ENCODE measurements at places on chromosomes 11 and 22.

DNA sequence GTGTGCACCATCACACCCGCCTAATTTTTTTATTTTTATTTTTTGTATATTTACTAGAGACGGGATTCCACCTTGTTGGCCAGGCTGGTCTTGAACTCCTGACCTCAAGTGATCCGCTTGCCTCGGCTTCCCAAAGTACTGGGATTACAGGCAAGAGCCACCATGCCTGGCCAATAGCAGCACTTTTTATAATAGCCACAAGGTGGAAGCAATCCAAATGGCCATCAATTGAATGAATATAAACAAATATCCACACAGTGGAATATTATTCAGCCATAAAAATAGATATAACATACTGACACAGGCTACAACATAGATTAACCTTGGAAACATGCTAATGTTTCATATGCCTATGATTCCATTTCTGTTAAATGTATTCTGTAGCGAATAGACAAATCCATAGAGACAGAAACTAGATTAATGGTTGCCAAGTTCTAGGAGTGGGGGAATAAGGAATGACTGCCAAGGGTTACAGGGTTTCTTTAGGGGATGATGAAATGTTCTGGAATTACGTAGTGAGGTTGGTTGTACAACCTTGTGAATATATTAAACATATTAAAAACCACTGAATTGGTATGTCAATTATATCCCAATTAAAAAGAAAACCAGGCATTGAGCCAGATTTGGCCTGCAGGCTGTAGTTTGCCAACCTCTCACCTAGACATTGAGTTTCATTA is 4.8 kb downstream of the VPS51 start:
- no peak for DNase-seq

GRCh38 chr11:7034019-7034418 is 13.7 kb downstream of the NLRP14 start:
- no peak for DNase-seq

- DNase-seq: no peak
Observed at GRCh38 chr22:30718938-30719337, 24.3 kb downstream of the OSBP2 start.

GRCh38 chr11:2998073-2998850 is 6.1 kb upstream of the NAP1L4 start:
- no peak for DNase-seq

GRCh38 chr22:40791241-40791640 is 27.9 kb downstream of the SLC25A17 start:
- DNase-seq: no peak

DNA sequence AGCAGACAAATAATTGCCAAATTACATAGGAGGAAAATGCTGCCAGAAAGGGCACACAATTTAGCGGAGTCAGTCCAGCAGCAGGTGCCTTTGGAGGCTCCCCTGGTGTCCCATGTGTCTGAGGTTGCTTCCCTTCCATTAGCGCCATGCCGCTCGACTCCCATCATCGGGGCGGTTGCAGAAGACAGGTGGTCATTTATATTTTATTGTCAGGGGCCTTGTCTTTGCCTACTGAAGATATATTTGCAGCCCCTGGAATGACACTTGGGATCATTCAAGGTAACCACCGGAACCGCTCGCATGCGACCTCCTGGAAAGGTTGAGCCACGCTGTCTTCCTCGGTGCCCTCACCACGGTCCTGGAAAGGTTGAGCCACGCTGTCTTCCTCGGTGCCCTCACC is 298.3 kb downstream of the TBC1D22A start:
- no peak for DNase-seq

- DNase-seq: peak; percentile 43
Observed at GRCh38 chr11:106670069-106670468, 348.2 kb downstream of the GUCY1A2 start.

GRCh38 chr22:49502126-49502826 is 325.4 kb downstream of the BRD1 start:
- DNase-seq: peak; percentile 21

DNA sequence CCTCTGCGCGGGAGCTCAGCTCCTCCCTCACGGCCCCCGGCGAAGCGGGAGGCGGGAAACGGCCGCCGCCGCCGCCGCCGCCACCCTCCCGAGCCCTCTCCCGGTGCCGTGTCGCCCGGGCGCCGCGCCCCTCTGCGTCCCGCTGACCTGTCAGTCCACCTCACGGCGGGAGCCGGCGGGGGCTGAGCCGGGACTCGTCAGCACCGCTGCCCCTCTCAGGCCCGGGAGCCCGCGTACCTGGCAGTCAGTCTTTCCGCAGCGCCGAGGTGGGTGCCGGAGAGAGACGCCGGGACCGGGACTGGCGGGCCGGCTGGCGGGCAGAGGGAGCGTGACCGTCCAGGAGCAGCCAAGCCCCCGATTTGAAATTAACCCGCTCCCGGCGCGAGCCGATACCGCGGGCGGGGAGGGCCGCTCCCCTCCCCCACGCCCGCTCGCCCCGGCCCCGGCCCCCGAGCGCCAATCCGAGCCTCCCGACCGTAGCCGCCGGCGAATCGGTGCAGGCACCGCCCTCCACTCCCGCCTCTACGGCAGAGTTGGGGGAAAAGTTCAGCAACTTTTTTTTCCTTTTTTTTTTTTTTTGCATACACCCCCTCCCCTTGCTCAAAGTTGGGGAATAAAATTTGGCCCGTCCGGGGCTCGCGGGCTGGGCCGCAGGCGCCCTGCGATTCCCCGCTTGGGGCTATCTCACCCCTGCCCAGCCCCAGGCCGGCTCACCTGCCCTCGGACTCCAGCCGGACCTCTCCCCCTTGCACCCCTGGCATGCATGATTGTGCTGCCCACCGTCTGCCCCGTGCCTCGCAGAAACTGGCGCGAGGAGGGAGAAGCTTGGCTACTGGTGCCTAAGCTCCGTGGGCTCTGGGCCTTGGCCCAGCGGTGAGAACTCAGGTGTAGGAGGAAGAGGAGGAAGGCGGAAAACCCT is 774 bp upstream of the E2F8 start:
- DNase-seq: no peak

GRCh38 chr11:63888170-63889086 is 28.5 kb downstream of the RCOR2 start:
- DNase-seq: peak; percentile 70

- DNase-seq: no peak
Observed at GRCh38 chr11:110071197-110071596, 22.0 kb upstream of the ZC3H12C start.

GRCh38 chr11:125481531-125481930 is 14.5 kb downstream of the FEZ1 start:
- no peak for DNase-seq

DNA sequence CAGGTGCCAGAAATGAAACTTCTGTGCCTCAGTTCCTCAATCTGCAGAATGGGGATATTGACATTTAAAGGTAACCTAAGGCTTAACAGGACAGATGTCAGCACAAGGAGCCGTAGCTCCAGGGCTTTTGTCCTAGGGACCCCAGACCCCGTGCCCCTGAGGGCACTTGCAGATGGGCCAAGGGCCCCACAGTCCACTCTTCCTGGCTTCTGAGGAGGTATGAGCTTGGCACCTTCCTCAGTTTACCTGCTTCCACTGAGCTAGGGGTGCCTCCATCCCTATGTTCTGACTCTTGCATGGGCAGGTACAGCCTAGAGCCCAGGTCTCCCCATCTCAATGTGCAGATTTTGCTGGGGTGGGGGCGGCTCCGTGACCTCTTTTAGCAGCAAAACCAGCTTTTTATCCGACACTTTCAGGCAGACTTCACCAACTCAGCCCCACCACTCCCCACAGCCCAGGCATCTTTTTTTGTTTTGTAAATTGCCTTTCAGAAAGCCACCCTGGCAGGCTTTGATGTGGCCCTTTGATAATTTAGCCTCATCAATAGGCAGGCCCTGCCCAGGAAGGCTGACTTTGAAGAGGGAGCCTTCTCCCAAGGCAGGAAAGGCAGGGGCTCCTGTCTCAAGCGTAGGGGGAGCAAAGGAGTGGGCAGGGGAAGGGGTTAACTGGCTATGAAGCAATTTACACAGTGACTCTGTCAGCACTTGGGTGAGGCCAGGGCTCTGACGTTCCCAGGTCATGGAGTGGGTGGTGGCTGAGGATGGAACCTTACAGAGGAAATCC is 23.7 kb upstream of the FGF3 start:
- DNase-seq: no peak

DNA sequence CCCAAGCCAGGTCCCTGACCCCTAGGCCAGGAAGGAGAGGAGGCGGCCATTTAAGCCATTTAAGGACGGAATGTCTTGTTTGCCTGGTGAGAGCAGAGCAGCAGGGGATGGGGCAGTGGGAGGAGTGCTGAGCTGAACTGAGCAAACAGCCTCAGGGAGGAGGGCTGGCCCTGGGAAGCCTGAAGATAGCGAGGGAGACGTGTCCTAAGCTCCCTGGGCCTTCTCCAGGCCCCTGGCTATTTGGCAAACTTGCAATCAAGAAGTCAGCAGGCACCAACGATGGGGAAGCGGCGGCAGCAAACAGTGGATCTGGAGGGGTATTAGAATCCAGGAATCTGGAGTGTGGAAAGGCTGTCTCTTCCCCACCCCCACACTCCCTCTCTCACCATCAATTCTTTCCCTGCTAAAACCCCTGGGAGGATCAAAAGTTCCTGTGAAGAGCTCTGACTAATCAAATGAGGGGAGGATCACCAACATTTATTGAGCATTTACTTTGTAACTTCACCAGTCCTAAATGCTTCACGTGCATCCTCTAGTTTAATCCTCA is 8.8 kb downstream of the BCL9L start:
- DNase-seq: peak; percentile 82

- DNase-seq: no peak
Observed at GRCh38 chr22:29700900-29701154, 19.0 kb upstream of the CABP7 start.

GRCh38 chr11:111456086-111456858 is 55.9 kb downstream of the BTG4 start:
- DNase-seq: no peak

DNA sequence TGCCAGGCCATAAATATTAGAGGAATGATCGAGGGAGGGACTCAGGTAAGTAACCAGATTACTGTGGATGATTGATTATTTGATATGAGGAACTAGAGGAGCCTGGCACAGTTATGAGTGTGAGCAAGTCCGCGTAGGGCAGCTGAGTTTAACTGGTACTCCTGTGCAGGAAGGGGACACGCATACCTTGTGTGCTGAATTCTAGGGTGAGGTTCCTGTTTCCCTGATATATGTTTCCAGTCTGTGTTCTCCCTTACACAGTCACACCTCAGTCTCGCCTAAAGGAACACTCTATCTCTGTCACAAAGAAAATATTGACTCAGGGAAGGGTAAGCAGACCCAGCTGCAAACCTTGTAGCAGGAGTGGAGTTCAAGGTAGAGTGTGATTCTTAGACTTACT is 17.4 kb downstream of the SGSM3 start:
- DNase-seq: no peak

DNA sequence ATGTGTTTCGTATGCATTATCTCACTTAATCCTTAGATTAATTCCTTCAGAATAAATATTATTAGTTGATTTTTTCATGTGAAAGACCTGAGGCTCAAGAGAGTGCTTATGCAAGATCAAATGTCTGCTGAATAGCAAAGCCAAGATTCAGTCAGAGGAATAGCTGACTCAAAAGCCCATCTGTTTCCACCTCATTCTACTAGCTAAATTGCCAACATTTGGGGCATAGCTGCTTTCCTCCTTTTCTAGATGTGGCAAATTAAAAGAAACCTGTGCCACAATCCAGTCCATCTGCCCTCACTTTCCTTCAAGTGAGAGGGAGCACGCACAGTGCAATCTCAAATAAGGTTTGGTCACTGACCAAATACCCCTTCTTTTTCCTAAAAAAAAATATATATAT is 121.1 kb downstream of the PAX6 start:
- peak; percentile 31 for DNase-seq

DNA sequence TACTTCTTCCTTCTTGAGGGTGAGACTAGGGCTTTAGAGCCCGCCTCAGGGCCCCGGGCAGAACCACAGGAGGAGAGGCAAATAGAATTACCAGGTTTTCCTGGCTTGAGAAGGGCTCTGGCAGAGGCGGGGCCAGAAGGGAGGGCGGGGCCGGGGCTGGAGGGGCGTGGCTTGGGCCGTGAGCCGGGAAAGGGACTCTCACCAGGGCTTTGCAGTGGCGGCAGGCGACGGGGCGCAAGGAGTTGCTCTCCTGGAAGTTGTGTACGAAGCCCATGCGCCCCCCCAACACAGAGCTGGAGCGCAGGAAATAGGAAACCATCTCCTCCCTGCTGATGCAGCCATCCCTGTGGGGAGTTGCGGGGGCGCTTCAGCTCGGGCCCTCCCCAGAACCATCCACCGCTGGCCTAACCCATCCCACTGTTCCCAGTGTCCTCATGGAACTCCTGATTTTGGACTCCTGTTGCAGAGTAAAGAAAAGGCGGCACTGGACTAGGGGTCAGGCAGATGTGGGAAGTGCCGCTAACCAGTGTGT is 6.9 kb upstream of the NRXN2 start:
- no peak for DNase-seq

DNA sequence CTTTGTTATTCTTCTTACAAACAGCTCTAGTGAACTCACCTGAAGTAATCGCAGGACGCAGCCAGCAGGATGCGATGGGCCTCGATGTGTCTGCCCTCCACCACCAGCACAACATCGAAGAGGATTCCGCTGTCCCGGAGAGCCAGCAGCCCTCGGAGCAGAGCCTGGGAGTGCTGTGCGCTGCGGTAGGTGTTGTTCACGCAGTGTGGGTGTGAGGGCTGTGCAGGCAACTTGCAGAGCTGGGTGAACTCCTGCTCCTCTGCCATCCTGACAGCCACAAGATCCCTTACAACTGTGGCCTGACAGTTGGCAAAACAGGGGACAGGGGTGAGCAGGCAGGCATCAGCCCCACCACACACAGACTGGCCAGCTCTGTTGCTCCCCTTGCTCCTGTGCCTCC is 6.6 kb downstream of the KLHL22 start:
- DNase-seq: no peak

DNA sequence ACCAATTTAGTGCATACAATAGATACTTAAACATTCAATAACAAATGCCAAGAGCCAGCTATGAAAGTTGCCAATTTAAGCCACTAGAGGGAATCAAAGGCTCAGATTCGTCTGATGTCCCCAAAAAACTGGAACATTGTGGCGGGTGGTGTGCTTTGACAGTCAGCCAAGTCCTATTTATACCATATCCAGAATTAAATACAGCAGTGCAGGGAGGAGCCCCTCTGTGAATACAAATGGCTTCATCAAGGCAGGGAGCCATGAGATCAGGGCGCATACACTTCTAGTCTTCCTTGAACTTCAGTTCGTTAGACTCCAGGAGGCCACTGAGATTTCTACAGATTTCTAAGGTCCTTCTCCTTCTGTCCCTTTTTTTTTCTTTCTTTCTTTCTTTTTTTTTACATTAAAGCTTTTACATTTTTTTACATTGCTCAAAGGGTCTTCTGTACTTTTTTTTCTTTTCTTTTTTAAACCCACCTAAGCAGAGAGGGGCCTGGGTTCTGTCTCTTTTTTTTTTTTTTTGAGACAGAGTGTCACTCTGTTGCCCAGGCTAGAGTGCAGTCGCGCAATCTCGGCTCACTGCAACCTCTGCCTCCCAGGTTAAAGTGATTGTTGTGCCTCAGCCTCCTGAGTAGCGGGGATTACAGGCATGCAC is 41.5 kb upstream of the HSPA8 start:
- DNase-seq: peak; percentile 57

DNA sequence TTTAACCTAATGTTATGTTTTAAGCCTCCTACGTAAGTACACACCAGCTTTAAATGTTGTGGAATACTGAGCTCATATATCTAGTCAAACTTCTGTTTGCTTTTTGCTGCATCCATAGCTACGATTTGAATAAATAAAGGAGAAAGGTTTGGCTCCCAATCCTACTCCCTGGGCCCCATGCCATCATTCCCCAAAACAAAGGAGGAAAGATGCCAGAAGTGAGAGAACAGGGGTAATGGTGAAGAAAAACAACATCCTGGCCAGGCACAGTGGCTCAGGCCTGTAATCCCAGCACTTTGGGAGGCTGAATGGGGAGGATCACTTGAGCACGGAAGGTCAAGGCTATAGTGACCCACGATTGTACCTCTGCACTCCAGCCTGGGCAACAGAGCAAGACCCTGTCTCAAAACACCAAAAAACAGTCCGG is 26.5 kb downstream of the SCGB1A1 start:
- DNase-seq: no peak

All from iris pigment epithelial cell (primary cell).